ENCODE measurements at places on chromosomes 5 and 9. TPM values are rescaled to one million over a fixed set of nuclear protein-coding genes. Genes with fewer than 3 reads are reported as not detected.

SH3TC2 gene
- polyA plus RNA-seq, result 1.5 TPM

ARL14EPL gene
- polyA plus RNA-seq, result not detected

SMIM23 gene
- polyA plus RNA-seq, result not detected

IFNK gene
- not detected for polyA plus RNA-seq

SOHLH1 gene
- 0.11 TPM for polyA plus RNA-seq

PRELID2 gene
- 2.5 TPM for polyA plus RNA-seq
